Lower leg skin (tissue), 4 donors: ENCODE measurements at places on chromosomes 6 and 20. TPM values are rescaled to one million over a fixed set of nuclear protein-coding genes. Genes with fewer than 3 reads are reported as not detected.

Gene DEFB132
- total RNA-seq = not detected

Gene MCHR2
- not detected for total RNA-seq

Gene RIPPLY2
- not detected for total RNA-seq

Gene HLA-DRB5
- total RNA-seq = 23.9 TPM

Gene SOX4
- total RNA-seq = 13.4 TPM

Gene OPRM1
- total RNA-seq = not detected

Gene C6orf132
- 119 TPM for total RNA-seq

Gene ZNF322
- 9.2 TPM for total RNA-seq

Gene MYB
- 7.5 TPM for total RNA-seq

Gene CAPN11
- 0.72 TPM for total RNA-seq

Gene GPLD1
- total RNA-seq = 69.6 TPM

DNA sequence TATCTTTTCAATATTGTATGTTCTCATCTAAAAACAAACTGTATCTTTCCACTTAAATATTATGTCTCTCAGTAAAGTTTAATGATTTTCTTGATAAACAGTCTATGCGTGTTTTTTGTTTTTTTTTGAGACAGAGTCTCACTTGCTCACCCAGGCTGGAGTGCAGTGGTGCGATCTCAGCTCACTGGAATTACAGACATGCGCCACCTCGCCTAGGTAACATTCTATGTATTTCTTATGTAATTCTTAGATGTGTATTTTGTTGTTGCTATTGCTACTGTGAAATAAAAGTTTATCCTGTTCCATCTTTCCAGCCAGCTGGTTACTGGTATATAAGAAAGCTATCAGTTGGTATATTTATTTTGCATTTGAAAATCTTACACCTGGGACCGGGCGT lies 29.4 kb downstream of the ABHD12 start:
- no peak for DNase-seq

- no peak for DNase-seq
These were observed 21.6 kb downstream of the STX7 start for GRCh38 chr6:132491303-132491702.

GRCh38 chr20:41617059-41617901 lies 897 bp downstream of the CHD6 start:
- DNase-seq = no peak

DNA sequence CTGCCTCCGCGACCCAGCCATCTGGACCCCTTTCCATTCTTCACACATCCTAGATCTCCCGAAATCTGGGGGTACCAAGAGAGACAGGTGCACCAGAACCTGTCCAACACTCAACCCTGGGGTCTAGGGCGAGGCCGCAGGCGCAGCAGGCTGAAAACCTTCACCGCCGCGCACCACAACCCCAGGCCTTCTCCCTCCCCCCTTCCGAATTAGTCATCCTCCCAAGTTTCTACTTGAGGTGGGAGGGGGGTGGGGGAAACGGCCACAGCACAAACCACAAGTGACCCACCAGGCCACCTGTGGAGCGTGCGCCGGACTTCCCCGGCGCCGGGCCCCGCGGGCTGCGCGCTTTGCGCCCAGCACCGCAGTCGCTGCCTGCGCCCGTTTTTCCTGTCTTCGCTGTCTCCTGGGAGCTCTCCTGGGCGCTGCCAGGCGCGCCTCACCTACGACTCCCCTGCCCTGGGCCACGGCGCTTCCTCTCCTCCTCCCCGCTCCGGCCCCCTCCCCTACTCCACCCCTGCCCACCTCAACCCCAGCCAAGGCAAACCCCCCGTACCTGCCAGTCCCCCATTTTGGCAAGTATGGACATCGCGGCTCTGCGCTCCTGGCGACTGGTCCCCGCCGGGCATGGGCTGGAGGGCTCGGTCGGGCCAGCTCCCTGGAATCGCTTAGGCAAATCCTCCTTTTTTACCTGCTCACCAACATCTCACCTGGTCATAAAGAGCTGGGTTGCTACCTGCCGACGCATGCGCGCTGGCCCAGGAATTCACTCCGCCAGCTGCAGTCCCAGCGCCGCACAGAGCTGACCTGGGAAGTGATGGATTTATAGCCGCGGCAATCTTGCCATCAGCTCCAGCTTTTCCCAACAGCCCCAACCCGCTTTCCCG lies 4.2 kb upstream of the TFAP2A start:
- DNase-seq = no peak

GRCh38 chr6:20919677-20920385 lies 385.6 kb downstream of the CDKAL1 start:
- DNase-seq = no peak

DNA sequence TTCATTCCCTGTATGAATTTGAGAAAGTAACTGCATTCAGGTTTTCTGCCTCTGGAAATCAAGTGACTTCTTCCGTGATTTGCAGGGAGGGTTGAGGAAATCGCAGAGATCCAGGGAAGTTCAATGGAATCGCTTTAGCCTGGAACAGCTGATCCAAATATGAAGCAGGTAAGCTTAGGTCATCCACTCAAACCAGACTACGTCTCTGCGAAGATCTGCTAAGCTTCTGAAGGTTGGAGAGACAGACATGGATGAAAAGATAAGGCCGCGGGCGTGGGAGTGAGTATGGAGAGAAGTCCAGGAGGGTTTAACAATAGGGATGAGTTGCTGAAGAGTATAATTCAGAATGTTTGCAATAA lies 34.2 kb upstream of the BTN3A2 start:
- no peak for DNase-seq

- DNase-seq = no peak
These were observed 115.4 kb downstream of the SCAF8 start for GRCh38 chr6:154848580-154848979.

DNA sequence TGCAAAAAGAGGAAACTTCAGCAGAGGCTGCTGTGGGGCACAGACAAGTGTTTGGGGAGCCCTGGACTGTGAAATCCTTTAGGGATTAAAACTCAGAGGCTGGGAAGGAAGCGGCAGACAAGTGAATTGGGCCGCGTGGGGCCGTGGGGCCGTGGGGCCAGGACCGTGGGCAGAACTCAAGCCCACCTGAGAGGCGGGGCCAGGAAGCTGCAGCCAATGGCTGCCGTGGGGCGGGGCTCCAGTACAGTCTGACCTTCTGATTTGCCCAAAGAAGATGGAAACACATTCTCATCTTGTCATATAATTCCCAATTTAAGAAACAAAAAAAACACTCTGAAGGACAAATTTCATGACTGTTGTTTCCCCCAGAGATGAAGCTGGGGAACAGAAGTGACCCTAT lies 55.4 kb downstream of the ANKRD60 start:
- DNase-seq = no peak

- DNase-seq = no peak
These were observed 71.7 kb downstream of the RCAN2 start for GRCh38 chr6:46419576-46420002.

- DNase-seq = no peak
These were observed 112.4 kb downstream of the PRKN start for GRCh38 chr6:162615016-162615705.

DNA sequence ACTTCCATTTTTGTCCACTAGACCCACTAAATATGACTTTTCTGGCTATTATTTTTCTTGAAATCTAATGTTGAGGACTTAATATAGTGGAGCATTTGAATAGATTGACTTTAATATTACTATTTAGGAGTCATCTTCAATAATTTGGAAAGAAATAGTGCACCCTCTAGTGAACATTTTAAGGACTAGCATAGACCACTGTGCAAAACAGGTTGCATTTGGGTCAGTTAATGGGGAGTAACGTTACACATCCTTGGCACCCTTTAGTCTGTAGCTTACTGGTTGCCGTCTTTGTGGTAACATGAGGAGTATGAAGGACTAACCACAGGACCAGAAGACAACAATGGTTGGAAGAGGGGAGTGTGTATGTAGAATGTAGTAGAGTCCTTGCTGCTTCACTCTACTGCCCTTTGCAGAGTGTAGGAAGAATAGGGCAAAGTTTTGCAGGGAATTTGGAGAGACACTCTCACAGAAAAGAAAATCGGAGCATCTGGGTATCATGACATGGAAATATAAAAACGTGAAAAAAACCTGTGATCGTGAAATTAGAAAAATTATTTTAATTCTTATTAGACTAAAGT lies 25.2 kb downstream of the RFPL4B start:
- DNase-seq = no peak

DNA sequence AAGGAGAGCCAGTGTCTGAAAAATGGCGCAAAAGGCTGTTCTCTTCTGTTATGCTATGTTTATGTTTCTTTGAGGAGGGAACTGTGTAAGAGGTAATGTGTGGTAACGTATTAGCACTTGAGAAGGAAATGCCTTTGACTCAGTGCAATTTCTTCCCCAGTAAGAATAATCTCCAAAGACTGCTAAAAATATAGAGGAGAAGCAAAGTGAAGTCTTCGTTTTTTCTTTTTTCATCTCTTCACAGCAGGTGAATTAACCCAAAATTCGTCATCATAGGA lies 47.1 kb upstream of the IFNGR1 start:
- DNase-seq = no peak

GRCh38 chr20:46811224-46812084 lies 83.2 kb upstream of the EYA2 start:
- peak; percentile 60 for DNase-seq

GRCh38 chr20:43549416-43550065 lies 9.3 kb upstream of the SGK2 start:
- DNase-seq = no peak

- no peak for DNase-seq
These were observed 122.3 kb downstream of the THBS2 start for GRCh38 chr6:169131390-169131789.

DNA sequence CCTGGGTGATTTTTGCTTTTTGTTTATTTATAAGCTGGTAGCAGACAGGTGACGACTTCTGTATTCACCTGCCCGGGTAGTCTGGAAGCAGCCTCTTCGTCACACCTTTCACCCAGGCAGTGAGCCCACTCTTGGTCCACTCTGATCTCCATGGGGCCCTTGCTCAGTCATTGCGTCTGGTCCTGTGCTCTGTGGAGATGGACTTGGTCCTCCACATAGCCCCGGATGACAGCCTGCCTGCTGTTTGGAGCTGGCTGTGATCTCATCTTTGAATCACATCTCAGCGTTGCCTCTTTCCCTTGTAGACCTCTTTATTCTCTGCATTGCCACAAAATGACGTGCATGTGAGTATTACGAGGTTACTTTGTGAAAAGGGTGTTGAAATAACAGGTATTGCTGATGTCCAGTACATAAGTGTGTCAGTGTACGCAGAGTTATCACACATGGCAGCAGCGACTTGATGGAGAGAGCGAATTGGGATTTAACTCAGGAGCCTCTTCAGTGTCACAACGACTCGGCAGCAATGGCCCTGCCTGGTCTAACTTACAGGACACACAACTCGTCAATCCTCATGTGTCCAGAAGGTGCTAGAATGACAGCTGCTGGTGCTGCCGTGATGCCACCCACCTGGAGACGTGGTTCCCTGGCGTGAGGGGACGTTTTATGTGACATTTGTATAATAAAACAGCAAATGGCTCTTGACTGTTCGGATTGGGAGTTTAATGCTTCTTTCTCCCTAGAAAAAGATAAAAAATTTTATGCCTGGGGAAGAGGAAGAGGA lies 24.2 kb upstream of the FRMD1 start:
- no peak for DNase-seq

GRCh38 chr6:89758830-89759229 lies 60.8 kb downstream of the MDN1 start:
- DNase-seq = no peak

- DNase-seq = no peak
These were observed 532 bp upstream of the SLC35F1 start for GRCh38 chr6:117906507-117906957.
